ENCODE measurements at places on chromosomes 7 and 10.

- DNase-seq, result no peak
These were observed 18.4 kb downstream of the TMEM273 start for GRCh38 chr10:49169776-49170175.

- no peak for DNase-seq
These were observed 45.3 kb upstream of the SP8 start for GRCh38 chr7:20831956-20832355.

DNA sequence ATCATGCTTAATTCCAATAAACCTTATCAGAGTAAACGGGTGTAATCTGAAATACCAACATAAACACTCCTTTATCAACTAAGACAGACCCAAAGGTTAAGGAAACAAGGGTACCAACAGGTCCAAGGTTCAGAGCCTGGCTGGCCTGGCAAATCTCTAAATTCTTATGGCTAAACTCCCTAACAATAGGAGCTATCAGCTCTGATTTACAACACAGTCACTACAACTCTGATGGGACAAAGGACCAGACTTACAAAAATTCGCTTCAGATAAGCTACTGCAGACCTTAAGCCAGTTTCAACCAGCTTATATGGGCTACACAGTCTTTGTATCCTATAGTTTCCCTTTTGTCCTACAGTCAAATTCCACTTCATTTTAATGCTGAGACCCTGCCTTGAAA is 381.9 kb downstream of the ZWINT start:
- DNase-seq, result no peak

DNA sequence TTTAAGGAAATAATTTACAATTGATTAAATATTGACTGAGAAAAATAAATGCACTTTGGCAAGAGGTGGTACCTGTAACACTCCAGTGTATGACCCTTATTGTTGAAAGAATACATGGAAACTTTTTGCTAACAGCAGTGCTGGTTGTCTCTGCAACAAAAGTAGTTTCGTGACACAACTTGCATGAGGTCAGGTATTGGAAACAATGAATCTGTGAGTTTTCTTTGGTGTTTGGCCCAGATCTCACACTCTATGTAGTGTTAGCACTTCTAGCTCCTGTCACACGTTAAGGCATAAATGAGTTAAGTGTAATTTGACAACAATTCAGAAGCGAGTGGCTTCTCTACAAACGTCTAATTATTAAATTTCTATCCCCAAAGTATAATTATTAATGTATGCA is 137.7 kb upstream of the MDFIC start:
- DNase-seq, result no peak

- no peak for DNase-seq
These were observed 818.6 kb downstream of the TNS3 start for GRCh38 chr7:46763344-46763743.
